BE2C (cell line): ENCODE measurements at places on chromosomes 6 and 20.

DNA sequence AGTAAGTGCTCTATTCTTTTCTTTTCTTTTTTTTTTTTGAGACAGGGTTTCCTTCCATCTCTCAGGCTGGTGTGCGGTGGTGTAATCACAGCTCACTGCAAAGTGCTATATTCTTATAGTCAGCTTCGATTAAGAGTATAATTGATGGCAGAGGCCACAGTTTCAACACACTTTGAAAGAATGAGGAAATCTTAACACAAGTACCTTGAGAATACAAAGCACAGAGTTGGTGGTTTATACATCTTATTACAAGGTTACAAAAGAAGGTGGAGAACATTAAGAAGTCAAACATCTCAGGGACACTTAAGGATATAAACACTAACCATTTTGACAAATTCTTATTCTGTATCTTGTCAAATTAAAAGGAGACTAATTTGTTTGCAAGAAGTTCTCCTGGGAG is 180.5 kb downstream of the SOD2 start:
- DNase-seq: no peak

DNA sequence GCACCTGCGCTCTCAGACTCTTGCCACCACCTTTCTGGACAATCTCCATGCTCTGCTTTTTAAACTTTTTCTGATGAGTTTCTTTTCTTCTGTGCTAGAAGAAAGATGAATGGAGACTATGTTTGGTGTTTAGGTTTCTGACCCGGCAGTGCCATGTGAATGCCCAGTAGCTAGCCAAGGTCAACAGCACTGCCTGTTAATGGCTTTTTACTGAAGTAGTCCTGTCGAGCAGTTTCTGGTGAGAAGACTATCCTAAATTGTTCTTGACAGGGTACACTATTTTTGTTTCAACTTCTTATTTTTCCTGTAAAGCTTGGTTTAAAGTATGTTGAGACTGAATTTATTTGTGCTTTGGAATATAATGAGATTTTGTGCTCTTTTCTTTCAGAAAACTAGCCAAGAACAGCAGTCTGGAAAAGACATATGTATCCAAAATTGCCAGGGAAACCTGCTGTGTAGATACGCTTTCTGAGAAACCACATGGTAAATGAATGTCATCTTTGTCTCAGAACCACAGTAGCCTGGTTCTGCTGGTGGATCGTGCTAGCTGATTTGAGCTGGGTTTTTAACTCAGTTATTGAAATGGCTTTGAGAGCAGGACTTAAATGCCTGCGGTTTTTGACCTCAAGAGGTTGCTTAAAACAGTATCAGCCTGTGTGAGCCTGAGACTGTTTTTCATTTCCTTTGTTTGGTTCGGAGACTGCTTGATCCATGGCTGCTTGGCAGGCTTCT is 48.1 kb downstream of the KCNS1 start:
- no peak for DNase-seq

DNA sequence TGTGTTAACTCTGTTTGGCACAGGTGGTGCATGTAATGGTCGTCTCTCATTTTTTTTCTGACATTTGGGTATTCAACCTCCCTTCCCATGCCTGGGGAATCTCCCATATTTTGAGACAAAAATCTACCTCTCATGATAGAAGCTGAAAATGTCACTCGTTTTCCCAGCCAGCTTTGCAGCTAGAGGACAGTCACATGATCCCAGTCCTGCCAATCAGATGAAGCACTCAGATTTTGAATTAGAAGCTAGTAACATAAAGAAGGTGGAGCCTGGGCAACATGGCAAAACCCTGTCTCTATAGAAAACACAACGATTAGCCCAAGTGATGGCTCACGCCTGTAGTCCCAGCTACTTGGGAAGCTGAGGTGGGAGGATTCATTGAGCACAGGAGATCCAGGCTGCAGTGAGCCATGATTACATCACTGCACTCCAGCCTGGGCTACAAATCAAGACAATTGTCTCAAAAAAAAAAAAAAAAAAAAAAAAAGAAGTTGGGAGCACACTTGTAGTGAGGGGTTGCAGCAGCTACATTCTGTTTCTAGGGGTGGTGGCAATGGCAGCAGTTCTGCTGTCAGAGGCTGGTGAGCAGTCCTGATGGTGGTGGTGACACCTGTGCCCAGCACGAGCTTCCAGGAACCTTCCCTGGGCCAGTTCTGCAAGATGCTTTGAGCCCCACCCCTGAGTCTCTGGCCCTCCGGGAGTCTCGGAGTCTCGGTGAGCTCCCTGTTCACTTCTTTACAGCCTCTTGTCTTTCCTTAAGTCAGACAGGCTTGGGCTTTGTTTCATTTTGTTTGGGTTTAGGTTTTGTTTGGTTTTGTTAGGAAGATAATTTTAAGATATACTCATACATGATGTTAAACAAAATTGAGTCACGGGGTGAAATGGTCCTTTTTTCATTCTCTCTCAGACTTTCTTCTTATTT is 94.1 kb upstream of the KCNG1 start:
- DNase-seq: no peak

GRCh38 chr20:60137657-60138245 is 179.5 kb downstream of the CDH26 start:
- DNase-seq: no peak

DNA sequence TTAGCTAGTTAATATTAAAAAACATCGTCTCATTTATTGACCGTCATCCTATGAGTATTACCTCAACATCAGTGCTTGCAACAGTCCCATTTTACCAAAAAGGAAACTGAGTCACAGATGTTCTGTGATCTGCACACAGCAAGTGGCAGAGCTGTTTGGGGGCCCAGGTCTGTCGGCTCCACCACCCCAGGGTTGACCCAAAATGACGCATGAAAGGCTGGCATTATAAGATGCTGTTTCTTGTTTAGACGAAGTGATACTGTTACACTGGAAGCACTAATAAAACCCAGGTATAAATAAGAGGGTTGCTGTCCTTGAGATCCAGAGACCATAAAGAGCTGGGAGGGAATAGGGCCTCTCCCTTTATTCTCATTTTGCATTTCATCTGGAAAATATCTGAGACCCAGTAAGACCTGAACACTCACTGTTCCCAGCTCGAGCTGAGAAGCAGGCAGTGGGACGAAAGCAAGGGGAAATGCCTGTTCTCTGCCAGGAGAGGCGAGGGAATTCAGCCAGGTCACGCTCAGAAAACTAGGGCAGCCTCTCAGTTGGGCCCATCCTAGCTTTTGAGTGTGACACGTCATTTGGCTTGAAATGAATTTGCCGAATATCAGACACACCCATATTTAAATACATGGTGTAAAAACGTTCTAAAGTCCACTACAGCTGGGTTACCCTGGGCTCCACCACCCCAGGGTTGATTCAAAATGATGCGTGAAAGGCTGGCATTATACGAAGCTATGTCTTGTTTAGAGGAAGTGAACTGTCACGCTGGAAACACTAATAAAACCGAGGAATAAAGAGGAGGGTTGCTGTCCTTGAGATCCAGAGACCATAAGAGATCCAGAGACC is 1.4 kb upstream of the MICAL1 start:
- no peak for DNase-seq

- DNase-seq: no peak
Observed at GRCh38 chr20:5973172-5973571, 22.7 kb downstream of the MCM8 start.

- no peak for DNase-seq
Observed at GRCh38 chr20:63007360-63007645, 539 bp upstream of the BHLHE23 start.
